ENCODE measurements at places on chromosomes 6 and 20.
A peak's percentile ranks its signal among the peaks of the same experiment; 100 is the strongest.

DNA sequence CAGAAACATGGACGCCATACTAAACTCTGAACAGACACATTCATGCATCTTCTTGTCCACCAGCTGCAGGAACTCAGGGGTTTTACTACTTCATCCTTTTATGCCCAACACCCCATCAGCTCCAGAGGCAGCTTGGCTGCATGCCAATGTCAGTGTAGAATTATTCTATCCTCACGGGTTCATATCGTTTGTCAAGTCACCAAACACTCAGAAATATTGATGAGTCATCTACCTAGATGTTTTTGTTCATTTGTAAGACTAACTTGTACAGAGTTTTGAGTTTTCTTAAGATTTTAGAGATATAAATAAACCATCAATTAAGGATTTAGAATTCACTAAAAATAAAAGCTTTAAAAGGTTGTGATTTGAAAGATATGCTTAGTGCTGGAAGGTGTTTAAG lies 590.7 kb upstream of the FLRT3 start:
- no peak for DNase-seq

- no peak for DNase-seq
Measured at GRCh38 chr6:31048099-31048498, 37.8 kb downstream of the MUC22 start.

- DNase-seq: no peak
Measured at GRCh38 chr20:63027221-63027921, 20.6 kb upstream of the BHLHE23 start.

GRCh38 chr6:100504786-100505737 lies 40.3 kb upstream of the SIM1 start:
- no peak for DNase-seq

- DNase-seq: no peak
Measured at GRCh38 chr6:147738516-147739162, 230.1 kb downstream of the SAMD5 start.

- peak; percentile 77 for DNase-seq
Measured at GRCh38 chr6:3449750-3450305, 7.0 kb downstream of the SLC22A23 start.

DNA sequence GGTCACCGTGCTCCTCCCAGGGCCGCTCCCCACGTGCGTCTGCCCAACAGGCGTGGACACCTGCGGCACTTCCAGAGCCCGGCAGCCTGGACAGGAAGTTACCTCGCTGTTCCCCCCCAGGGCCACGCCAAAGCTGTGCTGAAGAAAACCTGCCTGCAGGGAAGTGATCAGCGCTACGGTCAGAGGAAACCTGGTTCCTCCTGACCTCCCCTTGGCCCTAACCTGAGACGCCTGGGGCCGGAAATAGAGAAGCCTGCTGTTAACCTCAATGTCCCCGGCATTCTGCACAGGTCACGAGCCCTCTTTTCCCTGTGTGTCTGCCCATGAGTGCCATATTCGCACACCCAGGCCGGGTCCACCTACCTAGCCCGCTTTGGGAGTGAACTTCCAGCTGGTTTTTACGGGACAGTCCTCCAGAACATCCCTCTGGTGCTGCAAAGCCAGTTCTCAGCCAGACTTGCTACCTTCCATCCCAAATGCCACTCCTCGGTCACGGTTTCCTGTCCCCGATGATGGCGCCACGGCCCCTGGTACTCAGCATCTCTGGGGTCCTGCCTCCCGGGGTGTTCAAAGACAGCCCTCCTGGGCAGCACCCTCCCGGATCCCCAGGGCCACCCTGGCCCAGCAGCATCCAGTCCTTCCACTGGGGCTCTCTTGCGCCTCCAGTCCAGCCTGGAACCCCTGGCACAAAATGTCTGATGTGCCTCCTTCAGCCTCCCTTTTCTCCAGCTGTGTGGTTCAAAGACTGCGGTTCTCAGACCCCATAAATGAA lies 12.0 kb upstream of the IRF4 start:
- DNase-seq: peak; percentile 79

GRCh38 chr6:33698494-33698893 lies 13.0 kb downstream of the UQCC2 start:
- DNase-seq: no peak

GRCh38 chr6:45625191-45625664 lies 247.5 kb upstream of the SUPT3H start:
- DNase-seq: no peak

Measured in GM10248 (cell line).